Left lung (tissue), 14 donors: ENCODE measurements at places on chromosomes 6 and 20. TPM values are rescaled to one million over a fixed set of nuclear protein-coding genes. Genes with fewer than 3 reads are reported as not detected.

- no peak for DNase-seq
Measured at GRCh38 chr6:147131532-147132128, 72.6 kb upstream of the STXBP5 start.

- DNase-seq, result no peak
Measured at GRCh38 chr20:22562620-22563019, 21.8 kb downstream of the FOXA2 start.

DNA sequence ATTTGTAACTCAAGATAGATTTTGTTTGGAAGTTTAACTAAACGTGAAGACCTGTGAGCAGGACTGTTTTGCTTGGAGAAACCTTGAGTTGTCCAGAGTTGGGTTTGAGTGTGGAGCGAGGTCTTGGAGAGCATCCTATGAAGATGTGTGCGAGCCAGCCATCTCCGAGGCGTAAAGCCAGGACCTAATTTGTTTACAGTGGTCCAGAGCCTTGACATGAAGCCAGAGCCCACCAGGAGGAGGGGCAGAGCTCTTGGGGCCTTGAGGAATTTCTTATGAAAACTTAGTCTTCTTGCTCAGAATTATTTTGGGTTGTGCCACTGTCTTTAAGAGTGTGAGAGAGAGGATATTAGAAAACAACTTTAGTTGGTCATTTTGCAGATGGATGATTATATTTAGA lies 6.3 kb downstream of the CHMP4B start:
- no peak for DNase-seq

TRIM40 gene
- polyA plus RNA-seq, result 0.16 TPM

DNA sequence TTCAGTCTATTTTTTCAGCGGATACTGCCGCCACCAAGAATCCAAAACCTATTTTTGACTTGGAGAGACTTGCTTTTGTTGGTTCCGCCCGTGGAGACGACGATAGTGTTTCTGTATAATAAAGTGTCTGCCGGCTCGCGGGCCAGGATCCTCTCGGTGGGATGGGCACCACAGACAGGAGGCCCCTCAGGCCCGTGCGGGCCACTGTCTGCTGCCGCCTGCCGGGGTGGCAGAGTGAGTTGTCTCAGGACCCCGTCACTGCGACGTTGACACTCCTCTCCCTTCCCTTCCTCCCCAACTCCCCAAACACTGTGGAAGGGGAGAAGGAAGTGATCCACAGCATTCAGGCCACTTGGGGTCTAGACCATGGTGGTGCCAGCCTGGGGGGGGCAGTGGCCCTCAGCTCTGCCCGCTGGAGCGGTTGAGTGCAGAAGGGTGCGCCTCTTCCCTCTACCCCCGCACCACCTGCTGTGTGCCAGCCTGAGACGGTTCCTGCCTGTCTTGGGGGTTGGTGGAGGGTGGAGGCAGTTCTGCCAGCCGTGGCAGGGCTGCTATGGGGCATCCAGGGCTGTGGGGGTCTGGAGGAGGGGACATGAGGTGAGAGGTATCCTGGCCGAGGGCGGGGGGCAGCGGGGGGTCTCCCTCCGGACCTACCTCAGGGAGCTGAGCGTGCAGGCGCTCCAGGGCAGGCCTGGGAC lies 17.5 kb downstream of the RBM38 start:
- no peak for DNase-seq

PRND gene
- 22.3 TPM for polyA plus RNA-seq

- DNase-seq, result no peak
Measured at GRCh38 chr20:21505161-21505809, 8.6 kb downstream of the NKX2-2 start.
